ENCODE measurements at places on chromosomes 7 and 10.

DNA sequence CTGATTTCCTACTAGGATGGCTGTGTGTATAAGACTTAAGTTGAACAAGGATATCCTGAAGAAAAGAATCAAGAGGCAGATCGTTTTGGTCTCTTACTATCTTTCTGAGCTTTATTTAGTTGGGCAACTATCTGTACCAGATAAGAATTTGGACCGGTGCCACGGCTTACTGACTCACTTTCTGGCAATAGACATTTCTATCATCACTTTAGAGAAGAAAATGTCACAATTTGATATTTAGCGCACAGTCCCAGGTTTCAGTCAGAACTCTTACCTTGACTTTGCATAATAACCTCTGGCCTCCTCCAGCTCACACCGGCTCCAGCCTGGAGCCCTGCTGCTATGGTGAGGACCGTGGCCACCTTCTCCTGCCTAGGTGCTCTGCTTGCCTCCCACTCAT lies 218.2 kb upstream of the MDFIC start:
- DNase-seq: no peak

DNA sequence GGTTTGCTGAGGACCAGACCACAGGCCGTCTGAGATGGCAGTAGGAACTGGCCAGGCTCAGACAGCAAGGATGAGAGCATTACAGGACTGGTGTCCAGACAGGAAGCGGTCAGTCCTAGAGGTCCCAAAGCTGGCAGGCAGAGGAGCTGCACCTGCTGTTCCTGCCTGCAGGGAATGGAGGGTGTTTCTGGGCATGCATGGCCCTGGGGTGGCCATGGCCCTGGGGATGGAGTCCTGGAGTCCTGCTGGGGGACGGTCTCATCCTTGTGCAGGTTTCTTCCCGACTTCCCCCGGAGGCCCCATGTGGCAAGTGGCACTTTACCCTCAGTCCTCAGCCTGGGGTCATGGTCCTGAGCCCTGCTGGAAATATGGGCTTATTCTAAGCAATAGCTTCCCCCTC lies 274.9 kb upstream of the ADARB2 start:
- no peak for DNase-seq

GRCh38 chr10:119398996-119399395 lies 143.5 kb downstream of the RGS10 start:
- DNase-seq: no peak

GRCh38 chr7:38842746-38843145 lies 66.2 kb downstream of the VPS41 start:
- DNase-seq: no peak

GRCh38 chr7:50298811-50299562 lies 5.5 kb upstream of the IKZF1 start:
- no peak for DNase-seq

DNA sequence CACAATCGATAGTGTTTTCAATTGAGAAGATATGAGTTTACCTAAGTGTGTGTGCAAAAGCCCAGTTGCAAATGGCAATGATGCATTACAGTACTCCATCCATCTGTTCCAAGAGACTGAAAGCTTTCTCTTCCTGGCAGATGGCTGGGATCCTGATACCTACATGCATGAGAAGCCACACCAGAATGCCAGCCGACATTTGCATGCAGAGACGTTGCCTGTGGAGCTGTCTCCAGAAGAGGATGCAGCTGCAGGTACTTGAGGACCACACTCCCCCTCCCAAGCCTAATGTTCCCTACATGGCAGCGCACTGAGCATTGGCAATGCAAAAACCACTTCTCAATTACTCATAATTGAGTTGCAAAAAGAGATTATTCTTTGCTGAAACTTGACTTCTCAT lies 332.1 kb downstream of the WDR11 start:
- DNase-seq: no peak

- no peak for DNase-seq
Measured at GRCh38 chr7:73820013-73820412, 10.8 kb upstream of the CLDN4 start.

DNA sequence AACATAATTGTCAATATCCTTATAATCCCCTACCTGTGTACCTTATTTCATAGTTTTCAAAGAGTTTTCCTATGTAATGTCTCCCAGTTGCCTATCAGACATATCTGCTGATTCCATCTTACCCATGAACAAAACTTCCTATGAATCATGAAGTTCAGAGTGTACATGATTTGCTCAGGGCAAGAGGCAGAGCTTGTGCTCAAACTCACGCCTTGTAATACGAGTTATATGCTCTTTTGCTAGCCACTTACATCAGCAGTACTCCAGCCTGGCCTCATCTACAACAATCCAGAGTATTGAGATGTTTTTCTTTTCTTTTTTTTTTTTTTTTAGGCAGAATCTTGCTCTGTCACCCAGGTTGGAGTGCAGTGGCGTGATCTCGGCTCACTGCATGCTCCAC lies 11.8 kb downstream of the PKD2L1 start:
- DNase-seq: no peak

GRCh38 chr7:138889582-138890498 lies 91.3 kb downstream of the KIAA1549 start:
- DNase-seq: no peak

DNA sequence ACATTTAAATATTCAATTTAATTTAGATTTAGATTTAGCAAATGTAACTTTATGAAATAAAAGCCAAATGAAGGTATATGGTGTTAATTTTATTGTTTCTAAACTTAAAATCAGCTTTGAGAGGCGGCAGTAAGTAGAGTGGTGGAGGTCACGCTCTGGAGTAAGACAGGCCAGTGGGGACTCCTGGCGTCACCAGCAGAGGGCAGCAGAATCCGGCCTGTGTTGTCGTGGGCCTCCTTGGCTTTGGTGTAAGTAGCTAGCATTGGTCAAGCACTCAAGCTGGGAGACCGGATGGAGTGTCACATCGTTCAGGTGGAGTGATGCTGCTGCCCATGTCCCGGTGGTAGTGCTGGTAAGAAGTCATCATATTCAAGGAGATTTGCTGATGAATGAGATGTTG lies 98.7 kb upstream of the DNAJB6 start:
- no peak for DNase-seq

- no peak for DNase-seq
Measured at GRCh38 chr7:28941633-28942032, 16.5 kb downstream of the TRIL start.

- DNase-seq: no peak
Measured at GRCh38 chr10:18668026-18668425, 8.8 kb downstream of the ARL5B start.

DNA sequence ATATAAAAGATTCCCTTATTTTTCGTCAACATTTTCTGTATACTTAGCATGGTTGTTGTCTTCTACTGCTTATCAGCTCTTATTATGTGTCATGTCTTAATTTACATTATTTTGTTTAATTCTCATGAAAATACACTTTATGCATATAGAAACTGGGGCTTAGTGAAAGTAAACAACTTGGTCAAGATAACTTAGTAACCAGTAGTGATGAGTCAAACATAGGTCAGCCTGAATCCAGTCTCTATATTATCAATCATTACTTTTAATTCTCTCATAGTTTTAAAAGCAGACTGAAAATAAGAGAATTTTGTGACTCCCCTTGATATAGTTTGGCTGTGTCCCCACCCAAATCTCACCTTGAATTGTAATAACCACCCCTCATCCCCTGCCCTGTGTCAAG lies 119.6 kb upstream of the TPK1 start:
- DNase-seq: no peak
